H54 (cell line): ENCODE measurements at places on chromosomes 11 and 22.

DNA sequence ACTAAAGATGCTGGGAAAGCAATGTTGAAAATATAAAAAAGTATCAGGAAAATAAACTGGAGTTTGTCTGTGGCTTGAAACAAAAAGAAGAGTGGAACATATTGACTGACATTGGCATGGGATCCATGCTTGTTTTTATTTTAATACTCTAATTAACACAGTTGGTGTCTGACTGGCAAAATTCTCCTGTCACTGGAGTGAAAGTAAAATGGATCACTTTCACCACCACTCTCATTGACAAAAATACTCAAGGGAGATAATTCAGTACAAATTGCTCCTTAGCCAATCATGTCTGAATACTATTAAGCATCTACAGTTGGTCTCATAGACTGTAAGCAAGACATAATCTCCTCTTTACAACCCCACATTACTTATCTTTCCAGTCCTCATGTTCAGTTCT lies 101.8 kb downstream of the DCDC1 start:
- no peak for DNase-seq

DNA sequence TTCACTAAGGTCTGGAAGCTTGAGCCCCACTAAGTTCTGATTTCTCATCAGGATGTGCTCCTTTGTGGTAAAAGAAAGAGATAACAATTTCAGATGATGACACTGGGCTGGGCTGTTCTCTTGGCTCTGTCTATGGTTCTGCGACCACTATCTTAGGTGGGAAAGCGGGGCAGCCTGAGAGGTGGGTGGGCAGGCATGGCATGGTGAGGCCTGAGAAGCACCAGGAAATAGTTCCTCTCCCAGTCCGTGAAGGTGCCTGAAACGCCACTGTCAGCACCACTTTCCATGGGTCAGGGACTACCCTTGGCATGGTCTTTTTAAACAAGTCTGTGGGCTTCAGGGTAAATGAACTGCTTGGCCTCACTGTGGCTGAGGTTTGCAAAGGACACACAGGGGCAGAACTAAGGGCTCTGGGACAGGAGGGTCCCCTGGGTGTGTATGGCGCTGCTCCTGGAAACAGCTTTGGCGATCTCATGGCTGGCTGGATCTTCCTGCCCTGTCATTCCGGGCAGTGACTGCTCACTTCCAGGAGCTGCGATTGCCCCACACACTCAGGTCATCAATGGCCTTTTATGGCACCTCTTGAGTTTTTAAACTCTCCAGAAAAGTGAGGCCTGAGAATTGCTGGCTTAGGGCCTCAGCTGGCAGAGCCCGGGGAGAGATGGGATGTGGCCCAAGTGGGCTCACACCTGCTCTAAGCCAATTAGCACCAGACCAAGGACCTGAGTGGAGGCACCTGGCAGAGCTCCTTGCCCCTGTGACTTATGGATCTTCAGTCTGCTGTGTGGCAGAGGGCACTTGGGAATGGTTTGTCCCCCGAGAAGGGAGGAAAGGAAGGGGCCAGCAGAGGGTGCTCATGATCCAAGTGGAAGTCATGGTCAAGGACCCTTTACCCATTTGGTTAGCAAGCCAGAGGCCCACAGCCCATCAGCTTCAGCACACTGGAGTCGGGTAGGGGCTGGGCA lies 55.6 kb upstream of the LYVE1 start:
- DNase-seq = peak; percentile 17

- DNase-seq = no peak
Observed at GRCh38 chr11:126755526-126755925, 245.0 kb downstream of the KIRREL3 start.

GRCh38 chr11:11135820-11136476 lies 217.1 kb downstream of the CSNK2A3 start:
- no peak for DNase-seq

GRCh38 chr11:120168960-120169681 lies 31.2 kb upstream of the TRIM29 start:
- DNase-seq = no peak

DNA sequence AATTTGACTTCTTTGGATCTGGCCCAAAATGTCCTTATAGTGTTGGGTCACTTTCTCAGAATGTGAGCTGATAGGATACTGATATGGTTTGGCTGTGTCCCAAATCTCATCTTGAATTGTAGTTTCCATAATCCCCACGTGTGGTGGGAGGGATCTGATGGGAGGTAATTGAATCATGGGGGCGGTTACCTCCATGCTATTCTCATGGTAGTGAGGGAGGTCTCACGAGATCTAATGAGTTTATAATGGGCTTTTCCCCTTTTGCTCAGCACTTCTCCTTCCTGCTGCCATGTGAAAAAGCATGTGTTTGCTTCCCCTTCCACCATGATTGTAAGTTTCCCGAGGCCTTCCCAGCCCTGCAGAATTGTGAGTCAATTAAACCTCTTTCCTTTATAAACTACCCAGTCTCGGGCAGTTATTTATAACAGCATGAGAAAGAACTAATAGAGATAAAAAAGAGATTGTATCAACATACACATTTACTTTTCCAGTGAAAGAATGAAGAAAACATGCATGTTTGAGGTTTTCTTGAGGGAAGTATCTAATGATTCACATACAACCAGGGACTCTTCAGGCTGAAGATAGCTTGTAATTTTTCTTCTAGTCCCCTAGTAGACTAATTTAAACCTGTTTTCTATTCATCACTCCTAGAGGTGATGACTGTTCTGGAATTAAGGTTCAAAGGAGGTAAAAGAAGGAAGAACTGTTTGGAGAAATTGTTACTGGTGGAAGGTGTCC lies 17.3 kb upstream of the CSTF3 start:
- no peak for DNase-seq

GRCh38 chr22:48498526-48499331 lies 1328.9 kb downstream of the BRD1 start:
- no peak for DNase-seq

DNA sequence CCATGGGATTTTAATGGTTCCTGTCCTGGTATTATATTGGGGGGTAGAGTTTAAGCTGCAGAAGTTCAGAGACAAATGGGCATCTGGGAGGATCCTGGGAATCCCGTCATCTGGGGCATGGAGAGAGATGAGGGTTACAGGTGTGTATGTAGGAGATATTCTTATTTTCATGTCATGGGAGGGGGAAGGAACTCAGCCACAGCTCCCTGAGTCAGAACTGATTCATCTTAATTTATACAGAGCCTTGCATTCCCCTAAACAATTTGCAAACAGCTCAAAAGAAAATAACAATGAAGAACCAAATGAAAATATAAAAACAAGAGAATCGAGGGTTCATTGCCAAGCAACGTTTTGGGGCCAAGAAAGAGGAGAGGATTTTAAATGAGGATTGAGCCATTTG lies 155.9 kb upstream of the TBCEL start:
- no peak for DNase-seq

DNA sequence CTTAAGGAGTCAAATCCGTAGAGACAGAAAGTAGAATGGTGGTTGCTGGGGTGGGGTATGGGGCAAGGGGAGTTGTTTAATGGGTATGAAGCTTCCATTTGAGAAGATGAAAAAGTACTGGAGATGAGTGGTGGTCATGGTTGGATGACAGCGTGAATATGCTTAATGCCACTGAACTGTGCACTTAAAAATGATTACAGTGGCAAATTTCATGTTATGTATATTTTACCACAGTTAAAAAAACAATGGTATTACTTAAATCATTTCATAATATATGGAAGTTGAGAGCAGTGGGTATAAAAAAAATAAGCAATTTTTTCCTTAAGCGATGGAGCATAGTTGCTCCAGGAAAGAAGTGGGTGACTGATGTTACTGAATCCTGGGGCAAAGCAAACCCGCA lies 67.1 kb downstream of the C22orf31 start:
- no peak for DNase-seq

- DNase-seq = no peak
Observed at GRCh38 chr11:66864172-66864901, 7.5 kb downstream of the LRFN4 start.

GRCh38 chr11:134008634-134009071 lies 51.9 kb upstream of the IGSF9B start:
- no peak for DNase-seq

DNA sequence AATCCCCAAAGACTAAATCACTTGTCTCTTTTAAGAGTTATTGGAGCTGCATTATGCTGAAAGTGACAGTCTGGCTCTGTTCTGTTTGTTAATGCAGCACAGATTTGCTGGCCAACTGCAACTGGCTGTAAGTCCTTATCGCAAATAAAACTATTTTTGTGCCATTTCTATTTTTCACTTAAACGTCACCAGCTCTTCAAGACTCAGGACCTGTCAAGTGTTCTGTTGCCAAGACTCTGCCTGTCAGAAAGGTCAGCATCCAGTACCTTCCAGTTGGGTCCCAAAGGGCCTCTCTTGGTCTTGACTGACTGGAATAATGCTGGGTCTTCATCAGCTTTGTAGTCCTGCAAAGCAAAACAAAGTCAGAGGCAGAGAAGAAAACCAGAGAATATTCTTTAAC lies 45.6 kb downstream of the PITPNB start:
- no peak for DNase-seq

GRCh38 chr11:102669664-102670063 lies 35.9 kb downstream of the MMP27 start:
- no peak for DNase-seq

GRCh38 chr11:19441288-19441687 lies 200.5 kb upstream of the E2F8 start:
- DNase-seq = no peak

GRCh38 chr11:92388380-92388779 lies 163.8 kb downstream of the FAT3 start:
- no peak for DNase-seq

GRCh38 chr11:79367844-79368243 lies 73.0 kb downstream of the TENM4 start:
- no peak for DNase-seq

GRCh38 chr11:70608568-70609470 lies 210.5 kb downstream of the CTTN start:
- DNase-seq = no peak

- DNase-seq = no peak
Observed at GRCh38 chr11:44256673-44257291, 53.2 kb downstream of the ALX4 start.

GRCh38 chr22:35719212-35719875 lies 1.7 kb downstream of the APOL5 start:
- DNase-seq = no peak

- no peak for DNase-seq
Observed at GRCh38 chr11:17521106-17521900, 22.9 kb downstream of the USH1C start.

- DNase-seq = no peak
Observed at GRCh38 chr22:44211256-44211945, 30.7 kb downstream of the PARVG start.

DNA sequence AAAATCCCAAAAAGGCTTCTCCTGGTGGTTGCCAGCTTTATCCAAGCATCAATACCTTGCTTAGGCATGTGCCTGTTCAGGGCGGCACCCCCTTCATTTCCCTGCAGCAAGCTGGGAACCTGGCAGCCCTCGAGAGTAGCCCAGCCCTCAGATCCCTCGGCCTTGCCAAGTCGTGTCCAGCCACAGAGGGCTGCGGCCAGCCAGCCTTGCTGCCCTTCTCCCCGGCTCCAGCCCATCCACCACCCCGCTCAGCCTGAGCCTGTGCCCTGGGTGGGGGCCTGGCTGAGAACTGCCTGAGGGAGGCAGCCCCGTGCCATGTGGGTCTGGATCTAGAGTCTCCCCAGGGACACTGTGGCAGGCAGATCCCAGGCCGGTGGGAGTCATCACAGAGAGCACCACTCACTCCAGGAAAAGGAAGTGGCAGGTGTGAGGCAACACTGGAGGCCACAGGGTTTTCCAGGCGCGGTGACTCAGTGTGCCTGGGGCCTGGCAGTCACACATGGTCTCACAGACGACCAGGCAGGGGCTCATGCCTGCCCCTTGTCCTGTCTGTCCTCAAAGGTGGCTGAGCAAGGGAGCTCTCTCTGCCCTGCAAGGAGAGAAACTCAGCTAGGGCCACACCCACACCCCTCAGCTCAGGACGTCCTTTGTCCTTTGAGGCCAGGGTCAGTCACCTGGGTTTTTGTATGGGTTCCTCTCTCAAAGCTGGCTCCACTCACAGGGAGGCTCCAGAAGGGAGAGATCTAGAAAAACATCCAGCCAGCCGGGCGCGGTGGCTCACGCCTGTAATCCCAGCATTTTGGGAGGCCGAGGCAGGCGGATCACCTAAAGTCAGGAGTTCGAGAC lies 12.2 kb upstream of the CDC42BPG start:
- peak; percentile 89 for DNase-seq

DNA sequence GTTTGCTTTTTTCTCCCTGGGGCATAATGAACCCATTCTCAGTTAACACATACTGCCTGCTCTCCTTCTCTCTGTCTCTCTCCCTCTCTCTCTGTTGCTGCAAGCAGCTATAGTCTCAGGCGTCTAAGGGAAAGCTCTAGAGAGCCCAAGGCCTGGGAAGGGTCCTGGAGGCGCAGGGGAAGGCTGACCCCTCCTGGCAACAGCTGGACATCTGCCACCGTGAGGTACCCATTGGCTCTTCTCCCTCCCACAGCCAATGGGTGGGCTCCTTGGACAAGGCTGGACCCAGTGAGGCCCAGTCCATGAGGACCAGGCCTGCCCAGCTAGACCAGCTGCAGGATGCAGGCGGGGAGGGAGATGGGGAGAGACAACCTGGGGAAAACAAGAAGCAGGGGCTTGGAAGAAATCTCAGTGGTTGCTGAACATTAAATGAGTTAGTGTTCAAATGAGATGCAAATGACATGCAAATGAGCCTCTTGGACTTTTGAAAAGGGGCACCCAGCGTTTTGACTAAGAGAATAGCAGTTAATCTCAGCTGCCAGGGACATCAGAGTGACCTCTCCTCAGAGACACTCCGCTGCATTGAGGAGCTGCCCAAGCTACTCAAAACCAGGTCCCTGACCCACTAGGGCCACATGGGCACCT lies 349.7 kb downstream of the BUD13 start:
- no peak for DNase-seq

GRCh38 chr11:57378186-57378585 lies 2.8 kb downstream of the PRG3 start:
- DNase-seq = no peak

GRCh38 chr11:10805741-10806140 lies 3.0 kb downstream of the EIF4G2 start:
- no peak for DNase-seq

DNA sequence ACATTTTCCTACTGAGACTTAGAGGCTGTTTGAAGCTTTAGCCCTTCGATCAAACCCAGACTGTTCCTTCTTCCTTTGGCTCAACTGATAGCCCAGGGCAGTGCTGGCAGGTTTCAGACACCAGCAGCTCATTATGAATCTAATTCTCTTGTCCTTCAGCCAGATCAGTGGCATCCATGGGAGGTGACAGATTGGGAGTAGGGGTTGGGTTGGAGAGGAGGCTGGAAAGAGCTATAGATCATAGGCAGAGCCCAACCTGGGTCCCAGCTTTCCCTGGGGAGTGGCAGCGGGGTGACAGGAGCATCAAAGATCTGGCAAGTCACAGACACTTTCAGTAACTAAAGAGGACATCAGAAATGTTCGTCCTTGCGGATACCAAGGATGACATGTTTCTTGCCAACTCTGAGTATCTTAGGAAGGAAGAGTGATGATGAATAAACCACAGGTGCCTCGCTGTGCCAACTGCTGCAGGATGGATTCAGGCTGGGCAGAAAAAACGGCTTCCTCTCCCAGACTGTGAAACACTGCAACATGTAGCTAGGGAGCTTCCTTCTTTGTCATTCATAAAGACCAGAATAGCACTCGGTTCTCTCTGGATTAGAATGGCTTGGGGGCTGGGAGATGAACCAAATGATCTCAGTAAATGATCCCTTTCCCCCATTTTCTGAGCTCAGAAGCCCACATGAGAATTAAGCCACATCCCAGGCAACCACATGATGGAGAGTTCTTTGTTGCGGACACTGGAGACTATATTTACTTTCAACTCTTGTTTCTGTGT lies 19.1 kb downstream of the ABCC8 start:
- no peak for DNase-seq
